ENCODE measurements at places on chromosomes 6 and 20. TPM values are rescaled to one million over a fixed set of nuclear protein-coding genes. Genes with fewer than 3 reads are reported as not detected.

The BPIFB1 gene
- total RNA-seq: not detected

The PRICKLE4 gene
- 0.31 TPM for total RNA-seq

The OPRM1 gene
- total RNA-seq: not detected

The BTNL2 gene
- total RNA-seq: not detected

The MC3R gene
- not detected for total RNA-seq

The FOXS1 gene
- not detected for total RNA-seq

Measured in mononuclear cell (primary cell).